ENCODE measurements at places on chromosomes 1 and 21.
A peak's percentile ranks its signal among the peaks of the same experiment; 100 is the strongest.

DNA sequence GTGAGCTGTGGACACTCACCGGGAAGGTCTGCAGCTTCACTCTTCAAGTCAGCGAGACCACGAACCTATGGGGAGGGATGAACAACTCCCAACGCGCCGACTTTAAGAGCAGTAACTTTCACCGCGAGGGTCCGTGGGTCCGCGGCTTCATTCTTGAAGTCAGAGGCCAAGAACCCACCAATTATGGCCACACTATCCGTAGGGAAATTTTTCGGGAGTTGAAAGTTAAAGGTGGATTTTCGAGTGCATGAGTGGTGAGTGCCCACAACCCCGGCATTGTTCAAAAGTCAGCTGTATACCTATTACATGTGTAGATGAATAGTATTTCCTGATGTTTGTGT lies 19.7 kb downstream of the EXOC8 start:
- ATAC-seq: no peak

DNA sequence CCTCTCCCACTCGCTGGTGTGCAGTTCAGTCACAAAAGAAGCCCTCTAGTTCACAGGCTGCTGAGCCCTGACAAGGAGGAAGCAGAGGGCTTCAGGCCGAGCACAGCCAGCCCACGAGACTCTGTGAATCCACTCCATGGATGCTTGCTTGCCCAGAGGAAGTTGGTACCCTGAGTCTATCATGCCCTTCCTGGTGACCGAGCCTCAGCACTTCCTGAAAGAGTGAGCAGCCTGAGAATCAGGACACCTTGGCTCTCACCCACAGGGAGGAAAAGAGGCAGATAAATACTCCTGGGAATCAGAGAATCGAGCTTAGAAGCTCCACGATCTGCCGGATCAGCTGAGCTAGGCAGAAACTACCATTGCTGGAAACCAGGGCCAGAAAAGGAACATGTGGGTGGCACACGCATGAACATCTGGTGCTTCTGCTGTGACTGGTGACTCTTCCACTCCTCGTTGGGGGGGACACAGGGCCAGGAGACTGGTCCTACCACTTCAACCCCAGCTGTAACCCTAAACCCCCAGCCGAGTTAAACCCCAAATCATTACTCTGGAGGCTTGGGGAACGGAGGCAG lies 376.3 kb upstream of the CAMK1G start:
- ATAC-seq: peak; percentile 35

DNA sequence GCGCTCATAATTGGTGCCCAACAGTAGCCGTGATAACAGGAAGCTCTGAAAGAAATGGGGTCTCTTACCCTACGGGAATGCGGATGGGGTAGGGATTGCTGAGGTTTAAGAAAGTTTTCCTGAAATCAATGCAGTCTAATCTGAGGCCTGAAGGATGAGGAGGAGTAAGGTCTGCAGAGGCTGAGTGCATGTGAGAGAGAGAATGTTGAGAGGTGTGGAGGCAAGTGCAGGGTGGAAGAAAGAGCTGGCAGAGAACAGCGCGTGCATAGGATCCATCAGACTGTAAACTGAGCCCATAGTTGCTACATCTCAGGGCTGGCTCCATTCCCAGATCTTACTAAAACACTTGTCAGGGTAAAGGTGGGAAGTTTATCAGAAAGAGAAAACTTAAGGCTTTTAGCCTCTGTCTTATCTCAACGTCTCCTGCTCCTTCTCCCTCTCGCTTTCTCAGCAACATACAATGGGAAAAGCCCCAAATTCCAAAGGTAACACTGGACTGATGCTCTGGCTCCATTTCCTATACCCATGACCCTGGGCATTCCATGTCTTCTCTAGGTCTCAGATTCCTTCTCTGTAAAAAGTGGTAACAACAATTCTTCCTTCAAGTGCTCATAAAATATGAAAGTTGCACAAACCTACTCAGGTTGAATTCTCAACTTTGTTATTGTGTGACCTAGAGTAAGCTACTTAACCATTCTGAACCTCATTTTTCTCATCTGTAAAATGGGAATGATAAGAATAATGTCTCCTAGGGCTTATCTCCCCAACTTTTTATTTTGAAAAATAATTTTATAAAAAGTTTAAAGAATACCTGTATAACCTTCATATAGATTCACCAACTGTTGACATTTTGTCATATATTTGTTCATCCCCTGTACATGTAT lies 75.2 kb downstream of the SH3GLB1 start:
- ATAC-seq: no peak

GRCh38 chr1:201617157-201617556 lies 78.2 kb downstream of the NAV1 start:
- ATAC-seq: no peak

- no peak for ATAC-seq
These were observed 71.7 kb upstream of the ANGPTL1 start for GRCh38 chr1:178942285-178943198.

- no peak for ATAC-seq
These were observed 96.6 kb downstream of the DNM3 start for GRCh38 chr1:171937938-171938337.

GRCh38 chr1:95286479-95286878 lies 52.5 kb downstream of the RWDD3 start:
- ATAC-seq: peak; percentile 39

DNA sequence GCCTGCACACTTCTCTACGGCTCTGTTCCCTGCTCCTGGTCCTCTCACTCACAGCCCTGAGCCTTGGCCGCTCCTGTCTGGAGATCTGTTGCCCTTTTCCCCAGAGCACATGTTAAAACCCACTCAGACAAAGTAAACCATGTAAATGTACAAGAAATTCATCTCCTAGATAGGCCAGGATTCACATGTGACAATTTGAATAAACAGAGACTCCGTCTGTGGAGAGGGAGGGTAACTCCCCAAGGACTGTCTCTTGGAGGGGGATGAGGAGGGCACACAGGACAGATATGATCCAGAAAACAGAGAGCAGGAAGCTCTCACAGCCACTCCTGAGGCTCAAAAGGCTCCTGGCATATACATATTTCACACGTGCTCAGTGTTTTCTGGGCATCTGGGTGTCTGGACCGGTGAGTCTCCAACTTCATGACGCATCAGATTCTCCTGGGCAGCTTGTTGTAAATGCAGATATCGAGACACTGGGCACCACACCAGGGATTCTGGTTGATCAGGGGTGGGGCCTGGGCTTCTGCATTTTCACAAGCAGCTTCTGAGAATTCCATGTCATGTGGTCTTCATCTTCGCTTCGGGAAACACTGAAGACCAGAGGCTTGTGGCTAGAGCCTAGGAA lies 6.4 kb upstream of the KAZN start:
- peak; percentile 64 for ATAC-seq

DNA sequence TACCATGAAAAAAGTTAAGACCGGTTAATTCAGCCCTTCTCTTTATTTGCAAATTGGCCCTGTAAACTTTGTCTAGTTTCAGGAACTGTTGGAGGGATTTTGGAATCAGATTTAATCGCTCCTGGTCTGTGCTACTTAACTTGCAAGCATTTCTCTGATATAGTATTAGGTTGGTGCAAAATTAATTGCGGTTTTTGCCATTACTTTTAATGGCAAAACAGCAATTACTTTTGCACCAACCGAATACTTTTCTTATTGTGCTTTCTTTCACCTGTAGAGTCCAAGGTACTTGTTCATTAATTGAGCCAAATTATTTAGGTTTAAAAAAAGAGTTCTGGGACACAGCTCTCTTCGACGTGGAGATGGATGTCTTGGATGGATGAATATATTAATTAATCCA lies 92.8 kb upstream of the HNRNPU start:
- no peak for ATAC-seq

GRCh38 chr21:36929622-36930021 lies 36.8 kb downstream of the HLCS start:
- ATAC-seq: no peak

GRCh38 chr1:84223751-84224432 lies 77.6 kb upstream of the SAMD13 start:
- no peak for ATAC-seq

GRCh38 chr1:204286831-204287421 lies 72.8 kb downstream of the PLEKHA6 start:
- no peak for ATAC-seq

DNA sequence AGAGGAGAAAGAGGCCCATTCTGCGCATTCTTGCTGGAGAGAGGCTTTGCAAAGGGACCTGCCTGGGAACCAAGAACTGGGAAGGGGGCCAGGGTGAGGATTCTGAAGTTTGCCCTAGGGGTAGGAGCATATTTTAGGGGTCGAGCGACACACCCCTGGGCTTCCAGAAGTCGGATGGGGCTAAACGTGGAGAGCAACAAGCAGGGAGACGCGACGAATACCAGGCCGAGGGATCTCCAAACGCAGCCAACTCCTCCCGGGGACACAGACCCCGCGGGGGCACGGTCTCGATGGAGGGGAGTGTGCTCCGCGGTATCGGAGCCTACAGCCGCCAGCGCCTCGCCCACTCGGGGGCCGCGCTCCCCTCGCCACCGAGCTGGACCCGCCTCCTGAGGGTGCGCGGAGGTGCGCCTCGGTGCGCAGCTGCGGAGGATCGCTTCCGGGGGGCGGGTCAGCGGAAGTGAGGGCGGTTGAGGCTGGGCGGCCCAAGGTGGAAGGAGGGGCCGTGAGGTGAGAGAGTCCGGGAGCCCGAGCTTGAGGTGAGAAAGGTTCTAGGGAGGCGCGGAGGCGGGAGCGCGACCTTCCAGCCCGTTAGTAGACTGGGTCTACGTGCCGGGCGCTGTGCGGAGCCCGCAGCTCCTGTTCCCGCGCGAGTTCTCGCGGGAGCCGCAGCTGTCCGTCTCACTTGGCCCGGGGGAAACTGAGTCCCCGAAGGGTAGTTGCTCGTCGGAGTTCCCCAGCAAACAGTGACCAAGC lies at the start of gene MTFR1L:
Gene MTFR1L (plus strand): TSS at position 464 of the 756 bp plus-strand sequence. CDS start 3,151 bp downstream, outside the sequence.
- peak; percentile 89 for ATAC-seq

- no peak for ATAC-seq
These were observed 42.3 kb downstream of the HLX start for GRCh38 chr1:220921498-220921897.

DNA sequence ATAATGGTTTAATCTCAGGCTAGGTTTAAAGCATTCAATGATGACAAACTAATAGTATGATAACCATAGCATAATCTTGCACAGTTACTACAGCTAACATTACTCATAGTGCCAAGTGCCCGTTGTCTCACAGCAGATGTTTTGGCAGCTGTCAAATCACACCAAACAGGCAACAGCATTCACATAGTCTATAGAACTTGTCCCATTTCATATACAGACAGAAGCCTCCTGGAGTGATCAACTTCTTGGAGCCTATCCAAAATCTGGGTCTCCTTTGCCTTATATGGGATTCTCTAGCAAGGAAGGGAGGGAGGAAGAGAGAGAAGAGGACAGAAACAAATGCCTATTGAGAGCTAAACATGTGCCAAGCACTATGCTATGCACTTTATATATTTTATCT lies 250.6 kb upstream of the ZP4 start:
- ATAC-seq: no peak

- no peak for ATAC-seq
These were observed 4.6 kb downstream of the BOLA1 start for GRCh38 chr1:149903836-149904491.

- ATAC-seq: no peak
These were observed 2.1 kb downstream of the PCP4L1 start for GRCh38 chr1:161260376-161261260.

DNA sequence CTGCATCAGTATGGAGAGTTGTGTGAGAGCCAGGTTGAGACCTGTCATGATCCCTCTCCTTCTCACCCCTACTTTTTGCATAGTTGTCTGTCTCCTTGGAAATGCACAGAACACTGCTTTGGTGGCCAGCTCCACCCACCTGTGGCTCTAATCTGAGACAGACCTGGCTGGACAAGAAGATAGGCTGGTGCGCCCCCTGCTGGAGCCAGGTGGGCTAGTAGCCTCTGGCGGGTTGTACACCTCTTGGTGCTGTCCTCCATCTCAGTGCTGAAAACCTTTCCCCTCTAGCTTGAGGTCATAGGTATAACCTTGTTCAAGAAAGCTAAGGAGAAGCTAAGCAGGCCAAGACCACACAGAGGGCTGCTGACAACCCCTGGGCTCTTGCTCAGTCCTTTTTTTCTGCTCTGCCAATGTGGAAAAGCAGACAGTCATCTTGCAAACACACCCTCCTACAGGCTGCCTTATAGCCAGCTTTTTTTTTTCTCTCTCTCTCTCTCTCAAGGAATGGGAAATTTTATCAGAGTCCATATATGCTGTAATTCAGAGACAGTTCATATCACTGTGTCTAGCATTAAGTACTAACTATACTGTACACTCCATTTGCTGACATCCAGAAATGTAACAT lies 58.8 kb upstream of the SPATA6 start:
- ATAC-seq: peak; percentile 79

GRCh38 chr21:46199436-46200373 lies 15.4 kb upstream of the SPATC1L start:
- no peak for ATAC-seq

GRCh38 chr1:67969446-67969845 lies 81.0 kb downstream of the DIRAS3 start:
- no peak for ATAC-seq

GRCh38 chr21:38679534-38679933 lies 126.2 kb upstream of the ETS2 start:
- ATAC-seq: no peak

- no peak for ATAC-seq
These were observed 260.9 kb downstream of the SRGAP2C start for GRCh38 chr1:121445679-121446078.

GRCh38 chr1:2628933-2629626 lies 3.7 kb downstream of the MMEL1 start:
- ATAC-seq: peak; percentile 64

- ATAC-seq: no peak
These were observed 52.4 kb downstream of the FNBP1L start for GRCh38 chr1:93500275-93500674.

DNA sequence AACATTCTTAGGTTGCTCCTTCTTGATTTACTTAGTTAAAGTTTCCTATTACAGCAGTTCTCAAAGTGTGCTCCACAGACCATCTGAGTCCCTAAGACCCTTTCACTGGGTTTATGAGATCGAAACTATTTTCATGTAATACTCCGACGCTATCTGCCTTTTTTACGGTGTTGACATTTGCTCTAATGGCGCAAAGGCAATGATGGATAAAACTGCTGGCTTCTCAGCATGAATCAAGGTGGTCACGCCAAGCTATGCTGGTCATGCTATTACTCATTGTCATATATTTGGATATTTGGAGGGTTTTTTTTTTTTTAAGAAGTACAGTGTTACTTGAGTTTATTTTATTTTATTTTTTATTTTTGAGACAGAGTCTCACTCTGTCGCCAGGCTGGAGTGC lies 235.1 kb downstream of the KIF26B start:
- ATAC-seq: no peak

DNA sequence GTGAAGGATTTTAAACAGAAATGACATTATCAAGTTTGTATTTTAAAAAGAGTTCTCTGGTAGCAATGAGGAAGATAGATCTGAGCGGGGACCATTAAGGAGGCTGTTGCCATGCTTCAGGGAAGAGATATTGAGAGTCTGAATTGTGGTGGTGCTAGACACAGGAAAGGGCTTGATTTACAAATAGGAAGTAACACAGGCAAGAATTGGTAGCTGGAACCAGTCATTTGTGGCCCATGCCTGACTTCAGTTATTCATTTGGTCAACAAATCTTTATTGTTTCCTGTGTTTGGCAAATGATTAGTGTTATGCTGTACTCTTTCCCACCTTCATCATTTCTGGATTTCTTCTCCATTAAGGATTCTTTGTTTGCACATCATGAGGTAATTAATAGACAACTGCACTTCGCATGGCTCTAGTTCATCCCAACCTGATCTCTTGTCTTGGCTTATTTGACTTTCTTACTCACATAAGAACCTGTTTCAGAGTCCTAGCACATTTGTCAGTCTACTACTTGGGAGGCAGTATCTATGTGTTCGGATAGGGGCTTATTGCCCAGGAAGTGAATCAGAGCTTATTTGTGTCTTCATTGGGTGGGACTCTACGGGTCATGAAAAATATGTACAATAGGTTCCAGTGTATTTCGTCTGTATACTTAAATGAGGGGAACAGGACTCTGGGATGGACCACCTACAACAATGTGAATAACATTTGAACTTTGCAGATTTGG lies 32.3 kb downstream of the EEIG2 start:
- no peak for ATAC-seq
